ENCODE measurements at places on chromosomes 2 and 18.

- no peak for DNase-seq
Measured at GRCh38 chr2:197149546-197149945, 161.0 kb downstream of the ANKRD44 start.

- DNase-seq = no peak
Measured at GRCh38 chr2:187369471-187369870, 78.6 kb downstream of the CALCRL start.

DNA sequence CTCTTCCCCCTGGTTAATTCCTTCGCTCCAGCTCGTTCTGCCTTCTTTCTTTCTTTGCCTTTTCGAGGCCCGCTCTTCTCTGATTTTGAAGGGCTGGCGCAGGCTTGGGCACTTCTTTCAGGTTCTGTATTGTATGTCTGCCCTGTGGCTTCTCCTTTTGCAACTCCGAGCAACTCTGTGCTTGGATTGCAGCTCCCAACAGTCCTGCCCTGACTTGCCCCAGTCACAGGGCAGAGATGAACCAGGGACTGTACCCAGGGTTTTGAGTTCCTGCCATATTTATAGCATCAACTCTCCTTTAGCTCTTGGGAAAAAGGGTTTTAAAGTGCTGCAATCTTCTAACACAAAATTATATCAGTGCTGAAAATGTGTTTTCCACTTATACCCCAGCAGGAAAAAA is 31.1 kb upstream of the CD8A start:
- no peak for DNase-seq

DNA sequence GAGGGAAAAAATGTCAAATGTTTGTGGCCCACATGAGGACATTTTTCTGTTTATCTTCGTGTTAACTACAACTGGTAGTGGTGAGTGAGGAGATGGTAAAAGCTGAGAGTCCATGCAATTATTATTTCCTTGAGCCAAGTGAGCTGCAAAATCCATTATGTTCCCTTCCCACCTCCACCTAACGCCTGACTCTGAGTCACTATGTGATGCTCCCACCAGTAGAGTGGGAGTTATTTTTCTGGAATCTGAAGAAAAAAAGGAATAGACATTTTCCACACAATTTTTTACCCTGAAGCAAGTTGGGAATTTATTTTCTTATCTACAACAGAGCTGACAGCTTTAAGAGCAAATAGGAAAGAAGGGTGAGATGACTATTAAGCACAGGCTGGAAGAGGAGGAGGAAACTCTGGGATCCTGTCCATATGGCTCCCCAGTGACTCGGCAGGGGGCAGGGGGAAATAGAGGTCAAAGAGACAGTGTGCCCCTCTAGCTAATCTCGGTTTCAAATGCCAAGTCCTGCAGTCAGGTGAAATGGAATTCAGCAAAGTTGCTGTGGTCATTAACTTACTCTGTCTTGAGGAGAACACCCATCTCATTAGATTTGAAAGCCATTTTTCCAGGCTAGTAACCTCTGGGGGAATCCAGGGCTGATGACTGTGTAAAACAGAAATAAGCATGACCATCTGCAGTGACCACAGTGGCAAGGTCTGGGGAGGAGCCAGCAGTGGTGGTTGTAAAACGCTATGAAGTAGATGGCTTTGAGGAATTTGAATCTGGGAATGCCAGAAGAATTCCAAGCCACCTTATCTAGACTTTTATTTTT is 463.9 kb downstream of the STK39 start:
- no peak for DNase-seq

- no peak for DNase-seq
Measured at GRCh38 chr18:59870623-59871130, 29.1 kb upstream of the PMAIP1 start.

DNA sequence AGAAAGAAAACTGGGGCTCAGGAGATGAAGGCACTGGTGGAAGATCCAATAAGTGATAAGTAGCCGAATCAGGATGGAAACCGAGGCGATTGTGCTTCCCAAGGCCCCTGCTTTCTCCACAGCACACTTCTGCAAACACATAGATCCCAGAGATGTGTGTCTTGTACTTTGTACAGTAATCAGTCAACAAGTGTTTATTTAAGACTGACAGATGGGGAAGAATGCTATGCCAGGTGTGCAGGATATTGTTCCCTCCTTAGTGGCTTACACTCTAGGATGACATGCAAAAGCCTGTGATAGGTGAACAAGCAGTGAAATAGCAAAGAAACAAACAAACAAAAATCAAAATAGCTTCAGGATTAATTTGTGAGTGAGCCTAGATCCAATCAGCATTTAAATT is 116.6 kb downstream of the ACTR3 start:
- DNase-seq = no peak

DNA sequence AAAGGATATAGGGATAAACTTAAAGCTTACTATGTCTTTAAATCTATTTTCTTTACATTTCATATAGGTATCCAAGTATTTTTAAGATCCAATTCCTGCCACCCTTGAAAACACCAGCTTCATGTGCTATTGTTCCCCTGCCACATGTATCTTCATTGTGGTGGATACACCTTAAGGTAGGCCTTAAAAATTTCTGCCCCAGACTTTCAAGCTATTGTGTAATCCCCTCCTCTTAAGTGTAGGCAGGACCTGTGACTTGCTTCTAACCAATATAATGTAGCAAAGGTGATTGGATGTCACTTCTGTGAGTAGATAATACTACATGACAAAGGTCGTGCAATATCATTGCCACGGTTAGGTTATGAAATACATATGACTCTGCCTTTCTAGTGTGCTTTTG is 119.5 kb downstream of the RAD51AP2 start:
- no peak for DNase-seq

DNA sequence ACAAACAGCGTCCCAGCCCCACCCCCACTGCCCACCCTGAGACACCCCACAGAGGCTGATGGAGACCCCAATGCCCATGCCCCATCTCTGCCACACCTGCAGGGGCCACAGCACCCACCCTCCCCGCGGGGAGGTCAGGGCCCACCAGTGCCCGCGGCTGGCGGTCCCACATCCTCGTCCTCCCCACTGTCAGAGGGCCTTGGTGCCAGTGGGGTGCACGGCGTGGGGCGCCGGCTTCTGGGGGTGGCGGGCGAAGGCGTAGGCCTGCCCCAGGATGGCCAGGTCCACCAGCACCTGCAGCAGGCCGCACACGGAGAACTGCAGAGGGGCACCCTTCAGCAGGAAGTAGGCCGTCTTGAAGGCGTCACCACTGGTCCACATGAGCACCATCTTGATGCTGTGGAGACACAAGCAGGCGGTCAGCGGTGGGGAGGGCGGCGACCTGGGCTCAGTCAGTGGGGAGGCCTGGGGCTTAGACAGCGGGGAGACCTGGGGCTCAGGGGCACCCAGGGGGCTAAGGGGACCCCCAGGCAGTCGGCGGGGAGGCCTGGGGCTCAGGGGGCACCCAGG is 47.6 kb downstream of the SLC66A2 start:
- DNase-seq = no peak

- DNase-seq = no peak
Measured at GRCh38 chr18:9495465-9495864, 20.2 kb downstream of the RALBP1 start.

DNA sequence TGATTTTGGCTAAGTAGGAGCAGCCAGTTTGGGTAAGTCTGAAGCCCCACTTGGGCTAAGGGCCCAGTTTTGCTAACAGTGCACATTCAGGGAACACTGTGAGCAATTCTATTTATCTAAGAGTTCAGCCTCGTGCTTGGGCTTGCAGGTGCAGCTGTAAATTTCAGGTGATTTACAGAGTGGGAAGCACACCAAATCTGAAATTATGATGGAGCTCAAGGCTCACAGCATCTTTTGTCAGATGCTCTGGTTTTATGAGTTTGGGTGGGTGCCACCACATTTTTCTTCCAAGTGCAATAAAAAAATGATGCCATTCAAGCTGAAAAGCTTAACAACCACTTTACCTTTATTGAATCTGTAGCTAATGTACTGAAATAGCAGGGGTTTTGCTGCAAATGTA is 671.2 kb downstream of the LRRTM4 start:
- DNase-seq = peak; percentile 40

DNA sequence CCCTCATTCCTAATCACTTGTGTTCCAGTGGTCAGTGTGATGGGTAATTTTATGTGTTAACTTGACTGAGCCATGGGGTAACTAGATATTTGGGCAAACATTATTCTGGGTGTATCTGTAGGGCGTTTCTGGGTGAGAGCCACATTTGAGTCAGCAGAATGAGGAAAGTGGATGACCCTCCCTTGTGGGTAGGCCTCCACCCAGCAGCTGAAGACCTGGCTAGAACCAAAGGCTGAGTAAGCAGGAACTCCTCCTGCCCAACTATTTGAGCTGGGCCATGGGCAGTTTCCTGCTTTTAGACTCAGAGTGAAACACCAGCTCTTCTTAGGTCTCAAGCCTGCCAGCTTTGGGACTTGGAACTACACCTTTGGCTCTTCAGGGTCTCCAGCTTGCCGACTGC is 141.8 kb downstream of the ACKR3 start:
- DNase-seq = no peak

GRCh38 chr18:22044474-22045220 is 124.7 kb upstream of the GATA6 start:
- no peak for DNase-seq

DNA sequence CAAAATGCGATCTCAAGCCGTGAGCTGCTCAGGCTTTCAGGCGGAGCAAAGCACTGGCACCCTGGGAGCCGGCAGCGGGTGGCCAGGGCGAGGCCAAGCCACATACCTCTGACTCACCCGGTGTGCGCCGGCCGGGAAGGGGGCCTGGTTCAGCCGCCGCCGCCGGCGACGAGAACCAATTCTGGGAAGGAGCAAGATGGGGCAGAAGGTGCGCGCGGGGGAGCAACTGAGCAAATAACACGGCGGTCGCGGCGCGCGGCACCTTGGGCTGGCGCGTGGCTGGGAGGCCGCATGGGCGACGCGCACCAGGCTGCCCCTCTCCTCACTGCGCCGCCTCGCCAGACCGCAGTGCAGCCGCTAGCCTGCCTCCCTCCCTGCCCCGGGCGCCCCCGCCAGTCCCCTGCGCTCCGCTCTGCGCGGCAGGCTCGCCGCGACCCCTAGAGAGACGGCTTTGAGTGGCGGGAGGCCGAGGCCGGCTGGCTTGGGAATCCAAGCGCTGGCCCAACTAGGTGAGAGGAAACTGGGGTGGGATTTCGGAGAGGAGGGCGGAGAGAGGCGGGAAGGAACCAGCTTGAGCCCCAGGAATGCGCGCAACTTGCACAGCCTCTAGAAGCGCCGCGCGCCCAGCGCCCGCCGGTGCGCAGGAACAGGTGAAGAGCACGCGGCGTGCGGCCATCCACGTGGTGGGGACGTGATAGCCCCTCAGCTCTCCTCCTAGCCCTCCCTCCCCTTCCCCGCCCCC is 3.2 kb downstream of the NRP2 start:
- no peak for DNase-seq

DNA sequence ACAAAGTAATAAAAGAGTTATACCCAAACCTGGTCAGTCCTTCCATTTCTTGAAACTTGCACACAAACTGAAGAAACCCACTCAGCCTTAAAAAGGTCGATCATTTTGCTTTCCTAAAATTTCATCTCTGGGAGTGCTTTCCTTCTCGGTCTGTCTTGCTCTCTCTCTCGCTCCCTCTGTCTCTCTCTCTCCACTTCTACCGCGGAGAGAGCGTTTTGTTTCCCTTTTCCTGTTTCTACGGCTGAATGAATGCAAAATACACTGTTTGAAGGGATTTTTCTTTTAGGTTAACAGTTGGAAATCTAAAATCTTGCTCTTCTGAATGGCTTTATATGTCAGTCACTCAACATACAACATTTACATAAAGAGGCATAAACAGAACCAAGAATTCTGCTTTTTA is 424.2 kb downstream of the TGIF1 start:
- no peak for DNase-seq

DNA sequence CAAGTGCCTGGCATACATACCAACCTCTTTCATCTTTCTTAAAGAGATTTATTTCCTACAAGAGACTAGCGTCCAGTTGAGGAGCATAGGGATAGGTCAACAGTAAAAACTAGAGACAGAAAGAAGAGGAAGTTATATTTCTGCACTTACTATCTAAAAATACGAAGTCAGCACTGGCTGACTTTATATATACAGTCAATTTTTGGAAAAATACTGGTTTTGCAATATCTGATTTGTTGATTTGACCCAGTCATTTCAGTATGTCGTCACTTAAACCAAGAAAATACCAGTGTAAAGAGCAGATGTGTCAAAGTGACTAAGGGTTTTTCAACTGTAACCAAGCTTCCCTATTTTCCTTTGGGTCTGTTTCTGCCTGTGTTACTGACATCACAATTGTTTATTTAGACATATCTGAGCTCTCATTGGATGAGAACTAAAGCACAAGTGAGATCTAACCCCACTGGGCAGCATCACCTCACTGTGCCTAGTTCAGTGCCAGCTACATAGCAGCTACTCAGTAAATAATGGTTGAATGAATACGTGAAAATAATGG is 23.0 kb downstream of the CYTIP start:
- DNase-seq = no peak

- DNase-seq = no peak
Measured at GRCh38 chr2:24117902-24118301, 5.2 kb downstream of the PFN4 start.

- DNase-seq = no peak
Measured at GRCh38 chr18:70194227-70194890, 11.1 kb downstream of the RTTN start.

GRCh38 chr2:8457092-8457481 is 224.8 kb upstream of the ID2 start:
- no peak for DNase-seq

DNA sequence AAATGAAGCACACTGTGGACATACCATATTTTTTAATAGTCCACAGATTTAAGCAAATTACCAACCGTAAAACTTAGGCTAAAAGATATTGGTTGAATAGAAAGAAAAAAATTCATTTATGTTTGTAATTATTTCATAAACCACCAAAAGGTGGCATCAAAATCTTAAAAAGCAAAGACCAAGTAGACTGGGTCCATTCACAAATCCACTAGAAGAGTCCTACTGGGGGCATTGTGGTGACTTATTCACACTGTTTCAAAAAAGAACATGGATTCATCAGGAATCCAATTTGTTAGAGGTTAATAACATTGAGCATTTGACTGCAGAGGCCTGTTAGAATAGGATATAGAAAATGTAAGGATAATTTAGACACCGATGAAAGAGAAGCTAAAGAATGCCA is 194.9 kb upstream of the KYNU start:
- DNase-seq = no peak

- DNase-seq = no peak
Measured at GRCh38 chr2:59744436-59744835, 809.0 kb downstream of the BCL11A start.

DNA sequence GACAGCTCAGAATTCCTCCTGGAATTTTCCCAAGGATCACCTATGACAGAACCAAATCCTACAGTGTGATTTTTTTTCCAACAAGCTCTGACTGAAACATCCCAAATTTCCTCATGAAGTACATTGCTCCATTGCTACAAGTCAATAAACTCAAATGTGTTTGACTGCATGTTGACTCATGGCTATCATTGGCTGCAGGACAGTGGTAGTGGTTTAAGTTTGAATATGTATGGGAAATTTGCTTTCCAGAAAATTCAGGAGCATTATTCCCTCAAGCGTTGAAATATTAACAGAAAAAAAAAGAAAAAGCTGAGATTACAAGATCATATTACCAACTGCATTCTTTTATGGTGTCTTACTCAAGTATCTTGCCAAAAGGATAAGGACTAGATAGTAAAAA is 402.8 kb upstream of the DSEL start:
- DNase-seq = no peak

GRCh38 chr2:240419271-240419670 is 16.2 kb upstream of the GPC1 start:
- no peak for DNase-seq

- DNase-seq = no peak
Measured at GRCh38 chr2:186130748-186131641, 355.1 kb upstream of the ZC3H15 start.

Measured in NCI-H187 (cell line).